ENCODE measurements at places on chromosomes 4 and X.

DNA sequence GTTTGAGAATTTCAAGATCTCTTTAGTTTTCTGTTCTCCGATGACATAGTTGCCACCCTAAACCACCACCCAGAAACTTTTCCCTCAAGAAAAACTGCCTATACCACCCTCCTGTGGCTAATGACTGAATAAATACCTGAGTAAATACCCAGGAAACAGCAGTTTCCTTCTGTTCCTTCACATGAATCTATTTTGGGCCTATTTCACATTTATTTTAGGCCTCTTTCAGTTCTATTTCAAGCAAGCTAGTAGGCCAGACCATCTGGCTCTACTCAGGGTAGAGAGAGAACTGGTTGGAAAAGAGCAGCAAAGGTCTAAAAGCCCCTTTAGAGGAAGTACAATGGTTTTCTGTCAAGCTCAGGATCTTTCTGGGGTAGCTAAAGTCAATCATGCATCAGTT is 23.4 kb downstream of the ARHGEF9 start:
- DNase-seq, result no peak

GRCh38 chrX:96883608-96884007 is at the start of gene RPA4:
Gene RPA4 (plus strand): TSS chrX:96883908. CDS start chrX:96884311, 403 bp downstream.
- DNase-seq, result no peak

GRCh38 chr4:145177511-145177905 is 2.9 kb downstream of the OTUD4 start:
- DNase-seq, result peak; percentile 7

GRCh38 chrX:40996886-40997530 is 88.2 kb upstream of the USP9X start:
- peak; percentile 61 for DNase-seq

GRCh38 chrX:77433001-77433400 is 14.2 kb upstream of the FGF16 start:
- DNase-seq, result no peak

DNA sequence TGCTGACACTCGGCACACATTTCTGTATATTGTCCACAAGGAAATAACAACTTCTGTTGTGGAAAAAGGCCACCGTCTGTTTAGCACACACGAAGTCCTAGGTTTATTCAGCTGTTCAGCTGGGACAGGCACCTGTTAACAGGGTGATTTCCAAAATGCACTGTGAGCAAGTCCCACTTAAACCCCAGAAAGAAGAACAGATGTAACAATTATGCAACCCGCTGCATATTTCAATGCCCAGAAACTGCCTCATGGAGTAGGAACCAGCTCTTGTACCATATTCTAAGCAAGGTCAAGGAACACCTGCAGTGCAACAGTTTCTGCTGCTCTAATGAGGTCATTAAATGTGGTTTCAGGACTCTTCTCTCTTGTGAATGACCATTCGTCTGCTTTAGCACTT is 77.1 kb downstream of the GEMIN8 start:
- DNase-seq, result no peak

DNA sequence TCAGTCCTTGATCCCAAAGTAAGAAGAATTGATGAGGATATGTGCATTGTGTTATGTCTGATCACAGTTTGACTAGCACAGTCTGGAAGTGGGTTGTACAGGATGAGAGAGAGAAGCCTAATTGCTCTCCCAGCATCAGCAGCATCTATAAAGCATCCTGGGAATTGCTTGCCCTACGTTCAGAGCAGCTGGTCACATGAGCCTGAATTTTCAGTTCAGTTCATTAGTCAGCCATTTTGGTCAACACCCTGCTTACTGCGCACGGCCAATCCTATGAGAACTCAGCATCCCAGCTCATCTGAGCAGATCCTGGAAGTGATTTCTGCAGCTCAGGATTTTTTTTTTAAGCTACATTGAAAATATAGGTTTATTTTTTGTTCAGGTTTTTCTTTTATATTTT is at the start of gene RUFY3:
TSS of gene RUFY3 (plus strand) at position 218 of the 400 bp plus-strand sequence. CDS start 610 bp downstream, outside the sequence.
- no peak for DNase-seq

DNA sequence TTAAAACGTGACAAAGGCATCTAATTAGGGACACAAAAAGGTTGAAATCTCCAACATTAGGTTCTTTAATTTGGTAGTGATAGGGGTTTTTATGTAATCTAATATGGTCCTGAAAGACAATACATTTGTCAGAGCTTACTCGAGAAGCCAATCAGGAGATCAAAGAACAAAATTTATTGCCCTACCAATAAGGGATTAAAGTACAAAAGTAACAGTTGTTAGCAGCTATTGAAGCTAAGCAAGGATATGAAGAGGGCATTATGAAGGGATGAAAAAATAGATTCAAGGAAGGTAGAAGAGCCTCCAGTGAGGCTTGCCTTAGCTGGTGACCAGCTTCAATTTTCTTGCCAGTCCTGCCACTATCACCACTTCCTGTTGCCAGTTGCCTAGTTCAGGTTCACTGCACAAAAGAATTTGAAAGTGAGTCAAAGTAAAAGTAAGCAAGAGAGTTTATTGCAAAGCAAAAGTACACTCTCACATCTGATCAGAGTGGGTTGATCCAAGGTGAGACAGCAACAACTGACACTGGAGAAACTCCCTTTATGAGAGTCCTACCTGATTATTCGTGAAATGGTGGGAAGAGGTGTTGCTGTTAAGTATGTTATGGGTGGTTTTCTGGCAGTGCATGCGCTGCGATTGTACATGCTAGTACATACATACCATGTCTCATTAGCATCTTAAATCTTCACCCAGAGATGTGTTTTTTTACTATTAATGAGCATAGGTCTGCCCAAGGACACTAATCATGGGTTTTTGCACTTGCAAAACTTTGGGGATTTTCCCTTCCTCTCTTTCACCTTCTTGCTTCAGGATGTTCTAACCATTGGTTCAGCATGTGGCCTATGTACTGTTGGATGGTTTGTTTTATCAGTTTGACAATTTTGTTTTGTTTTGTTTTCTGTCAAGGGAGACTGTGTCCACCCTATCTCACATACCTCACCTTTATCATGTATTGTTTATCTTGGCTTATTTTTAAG is 263.2 kb upstream of the ITM2A start:
- DNase-seq, result no peak

GRCh38 chrX:85808217-85808616 is 239.1 kb downstream of the CHM start:
- peak; percentile 17 for DNase-seq
